ENCODE measurements at places on chromosomes 5 and 9.

DNA sequence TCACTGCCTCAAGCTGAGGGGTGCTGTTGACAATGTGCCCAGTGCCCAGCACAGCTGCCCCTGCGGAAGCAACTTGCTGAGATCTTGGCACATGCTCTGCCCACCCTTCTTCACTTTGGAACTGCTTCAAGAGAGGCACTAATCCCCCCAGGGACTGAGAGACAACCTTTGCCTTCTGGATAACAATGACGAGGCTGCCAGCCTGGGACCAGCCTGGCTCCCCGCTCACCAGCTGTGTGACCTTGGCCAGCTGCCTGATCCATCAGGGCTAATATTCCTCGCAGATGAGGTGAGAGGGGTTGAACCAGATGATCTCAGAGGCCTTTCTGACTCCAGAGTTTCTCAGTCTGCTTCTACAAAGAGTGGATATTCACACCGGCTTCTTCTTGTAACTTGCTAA is 81.0 kb downstream of the SHB start:
- no peak for DNase-seq

DNA sequence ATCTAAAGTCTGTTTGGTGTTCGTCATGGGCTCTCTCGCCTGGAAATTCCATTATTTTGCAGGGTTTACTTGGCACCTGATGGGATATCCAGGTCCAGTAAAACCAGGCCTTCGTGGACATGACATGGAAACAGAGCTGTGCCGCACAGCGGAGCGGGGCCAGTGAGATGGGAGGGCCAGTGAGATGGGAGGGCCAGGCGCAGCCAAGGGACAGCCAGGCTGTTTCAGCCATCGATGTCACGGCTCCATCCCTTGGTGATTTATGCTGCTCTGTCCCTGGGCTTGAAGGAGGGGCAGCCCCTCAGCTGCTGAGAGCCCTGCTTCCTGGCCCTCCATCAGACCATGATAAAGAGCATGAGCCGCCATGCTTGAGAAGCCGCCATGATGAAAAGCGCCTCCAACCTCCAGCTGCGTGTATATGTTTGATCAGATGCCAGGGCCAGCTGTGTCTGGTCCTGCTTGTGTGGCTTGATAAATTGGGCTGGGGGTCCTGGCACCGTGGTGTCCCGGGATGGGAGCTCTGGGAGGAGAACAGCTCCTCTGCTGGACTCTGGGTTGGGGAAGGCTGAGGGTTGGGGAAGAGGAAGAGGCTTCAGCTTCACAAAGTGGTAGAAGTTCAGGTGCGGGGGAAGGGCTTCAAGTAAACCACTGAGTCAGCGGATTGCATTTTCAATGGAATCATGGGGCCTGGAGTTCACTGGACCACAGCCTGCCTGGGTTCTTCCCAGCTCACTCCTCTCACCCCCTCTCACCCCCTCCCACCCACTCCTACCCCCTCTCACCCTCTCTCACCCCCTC is 6.1 kb upstream of the COL5A1 start:
- no peak for DNase-seq

DNA sequence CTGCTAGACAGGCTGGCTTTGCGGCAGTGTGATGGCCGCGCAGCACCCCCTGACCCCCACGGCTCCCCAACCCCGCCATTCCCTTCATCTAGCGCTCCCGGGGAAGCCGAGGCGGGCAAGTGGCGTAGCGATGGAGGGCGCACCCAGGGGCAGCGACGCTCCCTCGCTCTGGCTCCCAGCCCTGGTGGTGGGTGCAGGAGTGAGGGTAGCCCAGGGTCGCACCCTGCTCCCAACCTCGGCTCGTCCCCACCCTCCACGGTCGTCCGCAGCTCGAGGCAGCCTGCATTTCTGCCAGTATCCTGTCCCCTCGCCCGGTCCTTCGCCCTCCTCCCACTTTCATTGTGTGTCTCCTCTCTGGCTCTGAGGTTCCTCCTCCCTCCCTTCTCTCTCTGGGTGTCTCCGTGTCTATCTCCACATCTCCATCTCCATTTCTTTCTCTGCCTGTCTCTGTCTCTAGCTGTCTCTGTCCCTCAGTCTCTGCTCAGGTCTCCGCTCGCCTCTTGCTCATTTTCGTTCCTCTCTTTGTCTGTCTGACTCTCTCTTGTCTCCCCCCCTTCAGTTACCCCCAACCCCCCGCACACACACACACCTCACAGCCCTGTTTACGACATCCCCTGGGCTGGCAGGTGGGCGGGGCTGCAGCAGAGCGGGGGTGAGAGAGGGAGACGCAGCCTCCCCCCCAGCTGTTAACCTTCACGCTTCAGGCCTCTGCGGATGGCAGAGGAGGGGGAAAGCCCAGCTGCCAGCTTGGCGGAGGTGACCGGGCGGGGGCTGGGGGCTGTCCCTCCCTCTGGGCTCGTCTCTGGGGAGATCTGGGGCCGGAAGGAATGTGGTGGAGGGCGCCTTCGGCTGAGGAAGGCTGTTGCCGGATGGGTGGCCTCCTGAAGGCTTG is 48.7 kb upstream of the PSD2 start:
- DNase-seq: no peak

DNA sequence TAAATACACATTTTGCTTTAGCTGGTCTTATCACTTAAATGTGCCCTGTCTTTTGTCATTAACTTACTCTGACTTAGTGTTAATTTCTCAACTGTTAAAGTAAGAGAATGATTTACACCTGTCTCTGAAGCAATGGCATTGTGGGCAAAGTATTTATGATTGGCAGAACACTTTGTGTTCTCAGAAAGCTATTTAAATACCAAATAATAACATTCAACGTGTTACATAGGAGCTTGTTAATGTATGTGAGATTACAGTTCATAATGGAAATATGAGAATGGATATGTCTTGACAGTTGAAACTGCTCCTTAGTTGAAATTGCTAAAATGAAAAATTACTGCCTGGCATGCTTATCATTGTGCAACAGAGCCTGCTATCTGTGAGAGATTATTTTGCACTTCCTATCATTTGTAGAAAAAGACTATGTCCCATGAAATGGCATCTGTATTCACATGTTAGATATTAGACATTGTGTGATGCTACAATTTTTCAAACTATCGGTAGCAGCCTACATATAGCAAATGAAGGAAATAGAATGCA is 46.1 kb downstream of the PRR16 start:
- DNase-seq: no peak

DNA sequence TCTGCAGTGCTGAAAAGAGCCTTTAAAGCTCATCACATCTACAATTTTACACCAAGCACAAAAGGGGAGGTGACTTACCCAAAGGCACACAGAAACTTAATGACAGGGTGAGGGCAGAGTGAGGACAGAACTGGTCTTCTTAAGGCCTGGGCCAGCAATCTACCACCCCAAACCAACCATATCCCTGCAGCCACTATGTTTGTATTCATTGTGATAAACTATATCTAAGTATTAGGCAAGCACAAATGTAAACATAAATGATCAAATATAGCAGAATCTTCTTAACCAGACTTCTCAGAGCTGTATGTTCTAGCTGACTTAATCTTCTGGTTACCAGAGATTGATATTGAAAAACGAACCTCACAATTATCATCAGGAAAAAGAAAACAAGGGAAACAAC is 47.9 kb upstream of the RNF38 start:
- no peak for DNase-seq

DNA sequence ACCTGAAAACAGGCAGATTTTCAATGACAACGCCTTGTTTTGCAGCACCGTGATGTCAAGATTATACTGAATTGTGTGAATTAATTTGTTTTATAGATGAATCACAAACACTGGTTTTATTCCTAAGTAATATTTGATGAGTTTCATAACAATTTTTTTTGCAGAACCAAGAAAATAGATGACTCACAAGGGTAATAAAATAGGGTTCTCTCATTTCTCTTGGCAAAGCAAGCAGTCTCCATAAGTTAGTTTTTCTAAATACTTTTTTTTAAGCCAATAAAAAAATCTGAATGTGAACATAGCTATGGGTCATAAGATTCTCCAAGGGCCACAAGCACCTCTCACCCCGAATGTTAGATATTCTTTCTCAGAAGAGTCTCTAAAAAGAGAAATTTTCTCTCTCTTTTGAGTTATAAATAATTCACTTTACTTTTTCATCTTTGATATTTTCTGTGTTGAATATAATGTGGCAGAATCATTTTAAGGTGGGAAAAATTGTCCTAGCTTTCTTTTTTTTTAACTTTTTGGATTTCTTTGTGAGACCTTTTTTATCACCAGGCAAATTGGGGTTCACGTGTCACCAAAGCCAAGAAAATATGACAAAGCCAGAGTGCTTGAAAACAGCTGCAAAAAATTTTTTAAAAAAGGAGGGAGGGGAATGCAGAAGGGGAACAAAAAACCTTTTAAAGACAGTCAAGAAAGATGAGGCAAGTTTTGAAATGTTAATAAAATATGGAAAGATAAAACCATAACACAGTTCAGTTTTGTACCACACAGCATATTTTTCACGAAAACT is 174.6 kb upstream of the DAPK1 start:
- DNase-seq: no peak

- DNase-seq: no peak
These were observed 607.1 kb downstream of the TLE1 start for GRCh38 chr9:81082221-81082620.

All from 8988T (cell line).